ENCODE measurements at places on chromosomes 11 and 22. TPM values are rescaled to one million over a fixed set of nuclear protein-coding genes. Genes with fewer than 3 reads are reported as not detected.

DNA sequence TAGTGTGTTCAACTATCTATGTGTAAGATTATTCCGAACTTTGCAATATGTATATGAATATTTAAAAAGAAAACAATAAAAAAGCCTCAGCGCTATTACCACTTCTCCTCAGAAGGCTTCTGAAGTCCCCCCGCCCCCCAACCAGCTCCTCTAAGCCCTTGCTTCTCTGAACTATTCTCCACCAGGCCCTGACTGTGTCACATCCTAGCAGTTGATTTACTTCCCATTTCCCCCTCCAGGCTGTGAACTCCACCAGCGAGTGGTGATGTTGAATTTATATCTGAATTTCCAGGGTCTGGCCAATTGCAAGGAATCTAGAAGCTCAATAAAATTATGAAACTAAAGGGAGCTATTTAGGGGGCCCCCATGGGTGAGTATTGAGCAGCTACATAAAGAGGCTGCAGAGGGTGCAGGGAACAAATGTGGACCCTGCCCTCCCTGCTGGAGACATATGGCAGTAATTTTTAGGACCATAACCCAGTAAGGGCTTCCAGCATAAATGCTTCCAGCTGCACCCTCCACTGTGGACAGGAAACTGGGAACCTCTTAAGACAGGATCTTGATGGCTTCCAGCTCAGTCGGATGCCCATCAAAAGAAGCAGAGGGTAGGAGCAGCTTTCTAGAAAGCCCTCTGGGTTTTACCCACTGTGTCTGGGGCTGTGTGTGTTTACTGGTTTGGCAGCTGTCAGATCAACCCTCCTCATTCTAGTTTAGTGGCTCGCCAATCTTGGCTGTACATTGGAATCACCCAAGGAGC is 81.4 kb downstream of the TIMP3 start:
- H3K36me3 ChIP-seq, result no peaks in the 10 kb centered on the region
- H3K4me3 ChIP-seq, result no peak overlapping the region
- DNase-seq, result no peak
- peaks cover 15% of the 10 kb centered on the region for H3K4me1 ChIP-seq
- H3K27ac ChIP-seq, result no peak overlapping the region

DNA sequence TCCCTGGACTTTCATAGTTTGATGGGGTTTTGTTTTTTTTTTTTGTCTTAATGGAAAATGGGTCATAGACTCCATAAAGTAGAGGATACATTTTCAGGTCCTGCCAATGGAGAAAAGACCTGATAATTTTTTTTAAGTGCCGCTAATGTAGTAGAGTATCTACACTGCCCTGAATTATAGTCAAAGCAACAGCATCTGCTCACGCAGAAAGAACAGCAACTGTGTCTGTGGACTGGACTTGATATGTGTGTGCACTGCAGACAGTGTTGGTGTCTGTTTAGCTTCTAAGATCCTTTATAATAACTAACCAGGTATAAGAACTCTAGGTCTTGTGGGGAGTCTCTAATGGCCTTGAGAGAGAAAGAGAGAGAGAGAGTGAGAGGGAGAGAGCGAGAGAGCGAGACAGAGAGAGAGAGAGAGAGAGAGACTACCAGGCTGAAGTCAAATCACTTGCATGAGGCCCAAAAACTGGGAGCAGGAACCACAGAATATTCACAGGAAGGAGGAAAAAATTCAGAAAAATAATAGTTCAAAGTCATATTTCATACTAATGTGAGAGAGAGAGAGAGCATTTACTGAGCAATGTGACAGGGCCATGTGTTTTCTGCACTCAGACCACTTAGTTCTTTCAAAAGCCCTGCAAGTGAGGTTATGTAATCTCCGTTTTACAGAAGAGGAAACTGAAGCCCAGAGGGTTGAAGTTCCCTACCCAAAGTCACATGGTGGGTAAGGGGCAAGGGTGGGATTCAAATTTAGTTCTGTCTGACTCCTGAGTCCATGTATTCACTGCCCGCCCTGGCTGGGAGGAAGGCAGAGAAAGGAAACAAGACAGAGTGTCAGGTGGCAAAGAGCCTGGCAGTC is 8.6 kb upstream of the MIAT start:
- peaks cover 8% of the 10 kb centered on the region for H3K27me3 ChIP-seq
- peaks cover 68% of the 10 kb centered on the region for H3K4me1 ChIP-seq
- peak overlapping the region; percentile 31 for H3K4me3 ChIP-seq
- H3K27ac ChIP-seq, result peak overlapping the region; percentile 21
- no peak for DNase-seq

The AMBRA1 gene
- total RNA-seq, result 32.2 TPM

GRCh38 chr11:19597876-19598275 is 114.8 kb upstream of the NAV2 start:
- no peak overlapping the region for H3K27ac ChIP-seq
- H3K27me3 ChIP-seq, result peaks cover 28% of the 10 kb centered on the region
- H3K36me3 ChIP-seq, result no peaks in the 10 kb centered on the region
- H3K4me1 ChIP-seq, result no peaks in the 10 kb centered on the region
- no peak for DNase-seq

DNA sequence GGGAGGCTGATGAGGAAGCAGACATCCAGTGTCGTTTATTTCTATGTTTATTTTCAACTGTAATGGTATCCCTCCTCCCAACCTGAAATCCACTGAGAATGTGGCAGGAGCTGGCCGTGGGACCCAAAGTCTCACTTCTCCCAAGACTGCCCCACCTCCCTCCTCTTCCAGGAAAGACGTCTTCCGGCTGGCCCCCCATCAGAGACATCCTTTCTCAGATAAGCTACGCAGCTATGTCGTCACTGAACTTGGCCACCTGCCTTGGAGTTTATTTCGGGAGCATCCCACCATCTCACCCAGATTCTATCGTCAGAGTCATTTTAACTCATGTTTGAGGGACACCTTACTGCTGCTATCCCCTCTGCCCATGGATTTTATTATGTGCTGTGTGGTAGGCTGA is 13.9 kb downstream of the TMEM184B start:
- no peak overlapping the region for H3K4me3 ChIP-seq
- no peaks in the 10 kb centered on the region for H3K27me3 ChIP-seq
- DNase-seq, result no peak
- peaks cover 26% of the 10 kb centered on the region for H3K4me1 ChIP-seq
- no peak overlapping the region for H3K27ac ChIP-seq

The CNGA4 gene
- total RNA-seq, result 0.29 TPM

GRCh38 chr11:117597071-117597470 is 199.9 kb downstream of the DSCAML1 start:
- peaks cover 28% of the 10 kb centered on the region for H3K27me3 ChIP-seq
- DNase-seq, result peak; percentile 39
- H3K4me1 ChIP-seq, result no peaks in the 10 kb centered on the region
- no peak overlapping the region for H3K4me3 ChIP-seq
- no peaks in the 10 kb centered on the region for H3K36me3 ChIP-seq

- H3K27ac ChIP-seq, result peak overlapping the region; percentile 42
- peak overlapping the region; percentile 57 for H3K4me3 ChIP-seq
- peaks cover 49% of the 10 kb centered on the region for H3K4me1 ChIP-seq
- H3K27me3 ChIP-seq, result no peaks in the 10 kb centered on the region
- H3K36me3 ChIP-seq, result no peaks in the 10 kb centered on the region
Observed at GRCh38 chr11:122676638-122677037, 21.1 kb downstream of the UBASH3B start.

DNA sequence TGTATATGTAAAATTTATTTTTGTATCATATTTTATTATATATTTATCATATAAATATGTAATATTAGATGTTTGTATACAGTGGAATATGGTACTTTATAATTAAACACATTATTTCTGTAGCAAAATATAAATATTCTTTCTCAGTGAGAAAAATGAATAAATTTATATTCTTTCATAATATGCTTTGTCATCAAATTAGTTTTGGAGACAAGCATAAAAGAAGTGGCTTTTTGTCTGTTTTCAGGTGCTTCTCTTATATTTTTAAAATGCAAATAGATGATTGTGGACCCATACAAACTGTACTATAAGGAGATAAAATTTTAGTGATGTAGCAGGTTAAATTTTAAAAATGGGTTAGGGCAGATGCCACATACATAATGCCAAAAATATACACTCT is 222.4 kb upstream of the CNTN5 start:
- no peak for DNase-seq
- no peaks in the 10 kb centered on the region for H3K4me1 ChIP-seq
- H3K27me3 ChIP-seq, result no peaks in the 10 kb centered on the region
- no peaks in the 10 kb centered on the region for H3K36me3 ChIP-seq
- no peak overlapping the region for H3K4me3 ChIP-seq
- no peak overlapping the region for H3K27ac ChIP-seq

All from activated T-cell treated with anti-CD3 and anti-CD28 coated beads, Interleukin-2, amount 50 U/mL, for 72 hours (primary cell).